Liver (tissue), 10 donors: ENCODE measurements at places on chromosomes 11 and 22. TPM values are rescaled to one million over a fixed set of nuclear protein-coding genes. Genes with fewer than 3 reads are reported as not detected.

The CADM1 gene
- 13.0 TPM for total RNA-seq

GRCh38 chr11:104657083-104657482 lies 241.2 kb downstream of the CASP12 start:
- DNase-seq = no peak

- no peak for DNase-seq
Observed at GRCh38 chr11:25794804-25795203, 537.1 kb upstream of the ANO3 start.

GRCh38 chr11:129846508-129847335 lies 31.1 kb downstream of the TMEM45B start:
- no peak for DNase-seq

DNA sequence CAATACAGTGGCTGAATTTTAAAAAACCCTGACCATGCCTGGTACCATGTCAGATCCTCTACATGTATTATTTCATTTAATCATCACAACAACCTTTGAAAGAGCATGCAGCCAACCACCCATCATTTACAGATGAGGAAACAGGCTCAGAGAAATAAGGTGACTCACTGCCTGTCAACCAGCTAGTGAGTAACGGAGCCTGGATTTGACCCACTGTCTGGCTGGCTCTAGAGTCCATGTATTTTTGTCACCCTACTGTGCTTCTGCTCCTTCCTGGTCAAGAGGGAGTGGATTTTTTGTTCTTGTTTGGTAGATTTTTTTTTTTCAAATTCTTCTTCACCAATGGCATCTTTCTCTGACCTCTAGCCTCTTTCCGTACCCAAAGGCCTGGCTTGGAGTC lies 77.4 kb downstream of the CWC15 start:
- no peak for DNase-seq
